ENCODE measurements at places on chromosomes 16 and 17. TPM values are rescaled to one million over a fixed set of nuclear protein-coding genes. Genes with fewer than 3 reads are reported as not detected.

The CCDC43 gene
- total RNA-seq: 52.2 TPM

The CCDC200 gene
- not detected for total RNA-seq

The BCAR1 gene
- 87.2 TPM for total RNA-seq

The KCTD19 gene
- not detected for total RNA-seq

The HAS3 gene
- 0.32 TPM for total RNA-seq

The BAHCC1 gene
- 6.5 TPM for total RNA-seq

The CNP gene
- 94.6 TPM for total RNA-seq

The CES1 gene
- total RNA-seq: 0.97 TPM

The EVPL gene
- total RNA-seq: under 0.01 TPM

The IKZF3 gene
- total RNA-seq: under 0.01 TPM

The KRT12 gene
- total RNA-seq: not detected

The RAB26 gene
- 0.97 TPM for total RNA-seq

The CCL17 gene
- not detected for total RNA-seq

The WBP2 gene
- total RNA-seq: 26.8 TPM

The IL34 gene
- 1.7 TPM for total RNA-seq

All from fibroblast of villous mesenchyme (primary cell).